ENCODE measurements at places on chromosomes 7 and 10.

DNA sequence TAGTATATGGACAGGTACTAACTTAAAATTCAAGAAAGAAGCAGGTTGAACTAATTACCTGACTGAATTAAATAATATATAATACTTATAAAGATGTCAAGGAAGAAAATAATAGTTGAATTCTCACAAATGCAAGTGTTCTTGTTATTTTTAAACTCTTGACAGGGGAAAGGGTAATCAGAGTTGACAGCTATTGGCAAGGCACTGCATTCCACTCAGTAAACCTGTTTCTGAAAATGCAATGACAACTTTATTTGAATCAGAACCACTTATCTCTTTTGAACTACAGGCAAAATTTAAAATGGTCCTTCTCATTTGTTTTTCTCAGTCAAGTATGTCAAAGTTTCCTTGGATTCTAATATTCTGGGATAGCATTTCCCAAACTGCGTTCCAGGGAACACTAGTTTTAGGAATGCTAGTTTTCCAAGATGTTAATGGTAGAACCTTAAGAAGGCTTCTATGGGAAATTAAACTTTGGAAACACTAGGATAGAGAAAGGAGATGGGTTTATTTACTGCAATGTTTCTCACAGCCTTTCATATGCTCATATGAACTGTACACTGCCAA lies 103.7 kb upstream of the LRRN3 start:
- no peak for DNase-seq

DNA sequence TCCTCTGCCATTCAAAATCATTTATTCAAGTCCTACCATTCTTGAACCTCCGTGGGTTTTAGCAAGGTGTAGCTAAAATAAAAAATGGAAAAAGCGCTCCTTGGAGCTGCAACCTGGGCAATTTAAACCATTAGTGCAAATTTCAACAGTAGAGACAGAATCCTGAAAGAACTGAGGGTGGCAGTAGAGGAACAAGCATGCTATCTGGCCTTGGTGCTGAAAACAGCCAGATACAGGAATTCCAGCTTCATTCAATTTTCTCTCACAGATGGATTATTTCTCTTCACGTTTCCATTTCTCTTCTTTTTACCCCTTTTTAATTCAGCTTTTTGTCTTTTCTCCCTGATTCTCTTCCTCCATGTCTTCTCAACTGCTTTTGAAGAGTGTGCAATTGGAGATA lies 77.7 kb downstream of the OTUD1 start:
- no peak for DNase-seq

DNA sequence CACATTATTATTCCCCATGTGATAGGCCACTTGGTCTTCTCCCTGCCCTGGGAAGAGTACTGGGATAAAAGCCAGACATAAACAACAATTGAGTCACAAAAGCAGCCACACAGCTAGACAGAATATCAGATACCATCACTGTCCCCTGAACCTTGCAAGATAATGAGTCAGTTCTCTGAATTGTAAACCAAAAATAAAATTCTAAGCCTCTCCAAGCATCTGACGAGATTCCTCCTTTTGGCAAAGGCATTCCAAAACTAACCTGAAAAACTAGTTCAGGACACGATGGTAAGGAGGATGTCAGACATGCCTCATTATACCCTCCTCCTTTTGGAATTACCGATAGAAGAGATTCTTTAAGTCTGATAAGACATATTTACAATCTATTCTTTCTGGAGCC lies 450.7 kb downstream of the HTR7 start:
- DNase-seq: no peak

GRCh38 chr7:16422103-16422435 lies 731 bp upstream of the CRPPA start:
- no peak for DNase-seq

DNA sequence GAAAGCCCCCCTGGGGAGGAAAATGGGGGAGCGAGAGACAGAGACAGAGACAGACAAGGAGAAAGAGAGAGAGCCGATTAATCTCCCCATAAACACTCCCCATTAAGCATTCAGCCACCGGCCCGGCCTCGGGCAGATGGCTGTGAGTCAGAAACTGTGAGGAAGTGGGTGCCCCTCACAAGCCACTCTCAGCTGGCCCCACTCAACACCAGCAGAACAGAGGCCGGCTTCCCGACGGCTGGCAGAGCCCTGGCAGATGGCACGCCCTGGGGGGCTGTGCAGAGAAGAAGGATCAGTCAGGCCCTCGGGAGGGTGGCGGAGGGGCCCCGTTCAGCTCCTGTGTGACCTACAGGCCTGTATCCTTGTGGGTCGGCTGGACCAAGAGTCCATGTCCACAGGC lies 41.2 kb downstream of the CAMK2B start:
- DNase-seq: no peak

- DNase-seq: no peak
Measured at GRCh38 chr10:44916429-44916828, 5.3 kb downstream of the TMEM72 start.

- no peak for DNase-seq
Measured at GRCh38 chr10:52639652-52640051, 132.9 kb downstream of the MBL2 start.

DNA sequence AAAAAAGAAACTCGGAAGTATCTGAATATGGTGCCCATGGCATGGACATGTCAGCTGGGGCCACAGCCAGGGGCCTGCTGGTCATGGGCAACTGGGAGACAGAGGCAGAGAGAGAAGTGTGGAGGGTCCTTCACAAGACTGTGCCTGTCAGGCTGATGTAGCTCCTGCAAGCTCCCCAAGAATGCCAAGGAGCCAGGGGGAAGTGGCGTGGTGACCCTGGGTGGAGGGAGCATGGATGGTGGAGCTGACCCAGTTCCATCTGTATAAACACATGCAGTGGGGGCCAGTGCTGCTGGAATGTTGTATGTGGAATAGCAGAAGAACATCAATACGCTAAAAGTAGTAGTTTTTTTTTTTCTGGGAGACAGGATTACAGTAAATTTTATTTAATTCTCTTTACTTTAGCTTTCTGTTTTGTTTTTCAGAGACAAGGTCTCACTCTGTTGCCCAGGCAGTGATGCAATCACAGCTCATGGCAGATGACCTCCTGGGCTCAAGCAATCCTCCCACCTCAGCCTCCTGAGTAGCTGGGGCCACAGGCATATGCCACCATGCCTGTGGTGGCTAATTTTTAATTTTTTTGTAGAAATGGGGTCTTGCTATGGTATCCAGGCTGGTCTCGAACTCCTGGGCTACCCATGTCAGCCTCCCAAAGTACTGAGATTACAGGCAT lies 10.5 kb upstream of the ZMIZ2 start:
- DNase-seq: no peak

GRCh38 chr7:144037414-144038035 lies 11.2 kb upstream of the OR2A5 start:
- DNase-seq: no peak

DNA sequence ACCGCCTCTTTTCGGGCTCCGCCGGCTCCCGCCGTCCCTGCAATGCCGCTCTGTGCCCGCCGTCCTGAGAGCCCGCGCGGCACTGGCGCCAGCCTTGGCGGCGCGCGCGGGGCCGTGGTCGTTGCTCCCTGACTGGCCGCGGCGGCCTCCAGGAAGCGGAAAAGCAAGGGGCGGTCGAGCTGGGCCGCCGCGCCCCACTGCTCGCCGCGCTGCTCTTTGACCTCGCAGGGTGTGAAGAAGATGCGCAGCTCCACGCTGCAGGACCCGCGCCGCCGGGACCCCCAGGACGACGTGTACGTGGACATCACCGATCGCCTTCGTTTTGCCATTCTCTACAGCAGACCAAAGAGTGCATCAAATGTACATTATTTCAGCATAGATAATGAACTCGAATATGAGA lies at the start of gene CDC14C:
TSS of gene CDC14C (plus strand) at position 115 of the 400 bp plus-strand sequence. CDS start at position 241, 126 bp downstream.
- no peak for DNase-seq

Measured in substantia nigra (tissue), 51 donors.